ENCODE measurements at places on chromosomes 1 and 21.

- DNase-seq, result peak; percentile 78
These were observed at the start of gene HPDL for GRCh38 chr1:45326627-45327623. Gene HPDL (plus strand): TSS chr1:45326895. CDS start chr1:45327149, 254 bp downstream.

DNA sequence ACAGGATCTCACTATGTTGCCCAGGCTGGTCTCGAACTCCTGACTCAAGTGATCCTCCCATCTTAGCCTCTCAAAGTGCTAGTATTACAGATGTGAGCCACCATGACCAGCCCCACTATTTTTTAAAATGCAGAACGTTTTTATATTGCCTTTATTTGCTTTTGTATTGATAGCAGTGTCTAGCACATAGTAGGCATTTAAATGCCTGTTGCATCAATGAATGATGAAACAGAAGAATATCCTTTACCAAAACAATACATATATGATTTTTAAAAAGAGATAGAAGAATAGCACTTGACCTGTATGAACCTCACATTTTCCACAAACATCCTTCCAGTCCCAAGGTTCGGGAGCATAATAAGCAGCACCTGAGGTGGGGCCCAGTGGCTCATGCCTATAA lies 16.5 kb upstream of the FRRS1 start:
- DNase-seq, result no peak

- DNase-seq, result no peak
These were observed 13.7 kb upstream of the C1orf21 start for GRCh38 chr1:184373155-184373554.

DNA sequence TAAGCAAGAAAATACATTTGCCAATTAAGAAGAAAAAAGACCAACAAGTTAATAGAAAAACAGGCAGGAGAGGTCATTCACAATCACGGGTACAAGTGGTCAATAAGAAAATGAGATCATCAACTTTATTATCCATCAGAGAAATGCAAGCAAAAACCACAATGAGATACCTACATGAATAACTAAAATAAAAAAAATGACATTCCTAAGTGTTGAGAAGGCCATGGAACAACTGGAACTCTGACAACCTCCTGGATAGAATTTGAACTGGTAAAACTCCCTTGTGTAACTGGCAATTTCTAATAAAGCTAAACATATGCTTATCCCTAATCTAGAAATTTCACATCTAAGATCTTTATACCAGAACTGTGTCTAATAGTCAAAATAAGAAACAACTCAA lies 135.4 kb upstream of the BACE2 start:
- no peak for DNase-seq

GRCh38 chr1:160050619-160051018 lies 18.8 kb upstream of the PIGM start:
- DNase-seq, result no peak

DNA sequence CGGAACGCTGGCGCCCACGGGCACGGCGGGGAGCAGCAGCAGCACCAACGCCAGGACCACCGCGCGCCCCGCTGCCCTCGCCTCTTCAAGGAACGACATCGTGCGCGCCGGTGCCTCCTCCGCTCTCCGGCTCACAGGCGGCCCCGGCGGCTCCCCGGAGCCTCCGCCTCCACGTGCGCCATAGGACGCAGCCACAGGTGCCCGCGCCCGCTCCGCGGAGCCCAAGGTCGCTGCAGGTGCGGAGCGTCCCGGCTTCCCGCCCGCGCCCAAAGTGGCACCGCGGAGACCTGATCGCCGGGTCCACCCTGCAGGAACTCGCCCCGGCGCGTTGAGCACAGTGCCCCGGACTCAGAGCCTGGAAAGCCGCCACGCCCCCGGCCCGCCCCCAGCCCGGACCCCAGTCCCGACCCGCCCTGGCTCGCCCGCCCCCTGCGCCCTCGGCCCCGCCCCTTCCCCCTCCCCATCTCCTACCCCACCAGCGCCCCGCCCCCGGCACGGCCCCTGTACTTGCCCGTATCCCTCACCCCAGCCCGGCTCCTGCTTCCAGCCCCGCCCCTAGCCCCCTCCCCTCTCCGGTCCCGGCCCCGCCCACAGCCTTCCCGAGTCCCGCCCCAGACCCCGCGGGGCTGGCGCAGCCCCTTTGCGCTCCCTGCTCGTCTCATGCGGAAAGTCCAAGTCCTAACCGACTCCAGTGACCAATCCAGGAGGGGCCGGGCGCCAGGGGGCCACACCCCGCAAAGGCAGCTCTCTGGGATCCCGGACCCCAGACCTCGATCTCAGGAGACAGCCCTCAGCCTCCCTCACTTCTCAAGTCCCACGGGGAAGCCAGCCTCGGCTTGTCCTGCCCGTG lies at the start of gene MEGF6:
TSS of gene MEGF6 (minus strand) at position 339 of the 850 bp plus-strand sequence. CDS start at position 99, 240 bp downstream.
- peak; percentile 46 for DNase-seq

- DNase-seq, result no peak
These were observed 135.5 kb downstream of the SETD4 start for GRCh38 chr21:35924714-35925301.

All from hindlimb muscle (tissue), 1 donor.